ENCODE measurements at places on chromosomes 3 and 15.

DNA sequence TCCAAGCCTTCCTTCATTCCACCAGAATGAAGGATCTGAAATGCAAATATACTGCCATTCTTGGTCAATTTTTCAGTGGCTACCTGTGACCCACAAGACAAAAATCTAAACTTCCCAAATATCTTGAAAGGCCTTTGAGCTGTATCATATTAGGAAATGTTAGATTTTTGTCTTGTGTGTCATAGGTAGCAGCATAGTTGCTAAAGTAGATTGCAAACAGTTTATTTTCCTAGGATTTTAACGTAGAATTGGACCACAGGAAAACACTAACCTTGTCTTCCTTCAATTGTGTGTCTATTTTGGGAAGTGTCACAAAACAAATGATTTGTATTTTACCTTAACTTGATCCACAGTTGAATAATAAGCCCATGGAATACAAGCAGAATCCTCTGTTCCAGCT, 42.4 kb downstream of the CP start:
- DNase-seq: no peak

DNA sequence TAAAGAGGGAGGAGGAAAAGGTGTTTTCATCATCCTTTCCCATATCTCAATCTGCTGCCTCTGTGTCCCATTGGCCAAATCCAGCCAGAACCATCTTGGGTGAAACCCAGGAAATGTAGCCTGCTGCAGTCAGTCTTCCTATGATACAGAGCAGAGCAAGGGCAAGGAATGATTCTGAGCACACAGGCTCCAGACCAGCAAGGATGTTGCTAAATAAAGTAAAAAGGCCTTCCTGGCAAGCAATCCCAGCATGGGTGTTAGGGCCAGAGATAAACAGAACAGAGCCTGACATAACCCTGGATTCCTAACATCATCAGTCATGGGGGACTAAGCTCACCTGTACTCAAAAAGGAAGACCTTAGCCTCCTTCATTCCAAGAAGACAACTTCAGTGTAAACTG, 90.7 kb upstream of the AGTR1 start:
- no peak for DNase-seq

GRCh38 chr3:126419151-126419703, 24.5 kb downstream of the CFAP100 start:
- no peak for DNase-seq

GRCh38 chr15:33159726-33160453, 34.6 kb downstream of the FMN1 start:
- no peak for DNase-seq

DNA sequence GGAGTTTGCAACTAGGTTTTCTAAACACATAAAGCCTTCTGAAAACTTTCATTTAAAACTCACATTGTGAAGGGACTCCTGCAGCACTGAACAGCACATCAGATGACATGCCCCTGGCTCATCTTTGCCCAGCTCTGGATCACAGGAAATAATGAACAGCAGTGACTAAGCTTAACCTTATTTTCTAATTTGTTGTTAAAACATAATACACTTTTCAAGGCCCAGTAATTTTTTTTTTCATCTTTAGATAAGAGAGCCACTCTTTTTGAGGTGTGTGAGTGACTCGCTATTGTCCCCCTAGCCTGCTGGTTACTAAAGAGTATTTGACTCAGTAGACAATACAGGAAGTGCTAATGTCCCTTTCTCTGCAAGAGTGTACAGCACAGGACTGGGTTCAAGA, 204.0 kb downstream of the OSBPL10 start:
- no peak for DNase-seq

DNA sequence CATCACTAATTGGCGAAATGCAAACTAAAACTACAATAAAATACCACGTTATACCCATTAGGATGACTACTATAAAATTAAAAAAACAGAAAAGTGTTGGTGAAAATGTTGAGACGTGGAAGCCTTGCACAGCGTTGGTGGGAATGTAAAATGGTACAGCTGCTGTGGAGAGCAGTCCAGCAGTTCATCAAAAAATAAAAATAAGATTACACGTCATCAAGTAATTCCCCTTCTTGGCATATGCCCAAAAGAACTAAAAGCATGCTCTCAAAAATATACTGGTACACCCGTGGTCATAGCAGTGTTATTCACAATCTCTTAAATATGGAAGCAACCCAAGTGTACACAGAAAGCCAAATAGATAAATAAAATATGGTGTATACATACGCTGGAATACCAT, 71.8 kb upstream of the NDN start:
- DNase-seq: no peak

GRCh38 chr3:10926811-10927521, 65.6 kb upstream of the SLC6A1 start:
- no peak for DNase-seq

DNA sequence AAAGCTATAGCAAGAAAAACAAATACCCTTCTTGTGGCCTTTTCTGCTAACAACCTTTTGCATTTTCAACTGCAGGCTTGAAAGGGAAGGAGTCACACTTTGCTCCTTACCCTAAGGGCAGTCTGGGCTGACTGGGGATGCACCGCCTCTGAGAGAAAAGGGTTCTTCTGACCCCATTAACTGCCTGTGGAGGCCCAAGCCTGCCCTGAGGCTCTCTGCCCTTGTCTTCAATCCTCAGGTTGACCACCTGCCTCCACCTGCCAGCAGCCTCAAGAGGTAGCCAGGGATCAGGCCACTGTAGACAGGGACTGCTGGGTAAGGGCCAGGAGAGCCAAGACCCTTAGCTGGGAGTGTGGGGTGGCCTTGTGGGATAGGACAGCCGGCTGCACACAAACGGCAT, 93.8 kb downstream of the SQOR start:
- DNase-seq: no peak

GRCh38 chr15:62913246-62913645, 129.3 kb upstream of the TPM1 start:
- DNase-seq: no peak

DNA sequence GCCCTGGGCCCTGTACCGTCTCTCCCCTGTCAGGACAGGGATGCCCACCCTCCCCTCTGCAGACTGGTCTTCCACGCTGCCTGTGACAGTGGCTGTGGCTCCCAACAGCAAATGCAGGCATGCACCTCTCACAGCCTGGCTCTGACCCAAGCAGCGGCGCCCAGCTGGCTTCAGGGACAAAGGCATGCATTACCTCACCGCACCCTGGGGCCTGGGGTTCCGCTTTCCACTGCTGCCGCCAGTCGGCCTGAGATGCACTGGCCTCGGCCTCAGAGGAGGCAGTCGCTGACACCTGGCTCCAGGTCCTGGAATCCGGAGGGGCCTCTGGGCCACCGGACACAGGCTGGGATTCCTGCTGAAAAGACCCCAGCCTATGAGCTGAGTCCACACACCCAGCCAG, 70.3 kb downstream of the SCN5A start:
- no peak for DNase-seq

DNA sequence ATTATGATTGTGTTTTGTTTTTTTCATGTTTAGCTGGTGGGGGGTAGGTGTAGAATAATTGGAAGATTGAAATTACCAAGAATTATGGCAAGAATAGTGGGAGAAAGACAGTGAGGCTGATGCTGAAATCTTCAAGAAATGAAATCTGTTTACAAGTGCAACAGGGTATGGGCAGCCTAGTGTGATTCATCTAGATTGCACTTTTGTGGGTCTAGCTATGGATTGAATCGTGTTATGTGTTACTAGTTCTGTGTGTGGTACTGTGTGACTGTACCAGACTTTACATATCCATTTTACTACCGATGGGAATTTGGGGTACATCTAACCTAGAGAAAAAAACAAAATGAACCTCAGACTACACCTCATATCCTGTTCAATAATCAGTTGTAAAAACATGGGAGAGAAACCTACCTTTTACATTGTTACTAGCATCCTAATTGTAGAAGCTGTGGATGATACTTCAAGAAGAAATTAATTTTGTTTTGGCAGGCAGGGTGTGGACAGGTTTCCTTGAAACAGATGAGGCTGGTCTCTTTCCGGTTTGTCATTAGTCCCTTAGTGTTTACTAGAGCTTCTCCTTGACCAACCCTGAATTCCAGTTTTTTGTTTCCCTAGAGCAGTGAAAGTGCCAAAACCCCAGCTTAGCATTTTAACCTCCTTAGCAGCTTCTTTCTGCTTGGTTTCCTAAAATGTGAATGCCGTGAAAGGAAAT, 47.9 kb downstream of the OPA1 start:
- DNase-seq: no peak

DNA sequence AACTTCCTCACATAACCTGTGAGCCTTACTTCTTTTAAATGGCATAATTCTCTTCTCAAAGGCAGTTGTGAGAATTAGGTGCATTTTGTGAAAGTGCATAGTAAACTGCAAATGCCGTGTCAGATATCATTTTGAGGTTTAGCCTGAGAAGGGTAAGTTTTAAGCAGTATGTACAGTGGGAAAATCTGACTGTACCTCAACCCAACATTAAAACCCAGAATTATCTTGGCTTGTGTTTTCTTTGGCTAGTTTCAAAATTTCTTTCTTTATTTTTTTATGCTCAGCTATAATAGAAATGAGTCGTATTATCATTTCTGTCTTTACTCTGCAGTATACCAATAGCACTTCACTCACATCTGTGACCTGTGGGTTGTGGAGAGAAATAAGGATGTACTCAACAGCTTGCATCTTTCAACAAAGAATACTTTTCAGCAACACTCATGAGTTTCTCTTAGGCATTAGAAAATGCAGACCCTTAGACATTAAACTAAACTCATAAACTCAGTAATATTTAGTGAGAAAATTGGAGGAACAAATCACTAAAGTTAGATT, 65.7 kb downstream of the RASA2 start:
- DNase-seq: no peak

GRCh38 chr15:50825946-50826345, 60.4 kb upstream of the SPPL2A start:
- DNase-seq: no peak

- DNase-seq: no peak
Measured at GRCh38 chr3:79019924-79020173, 747.9 kb downstream of the ROBO1 start.

All from stimulated activated CD4-positive, alpha-beta T cell treated with anti-CD3 and anti-CD28 coated beads, Interleukin-12 subunit alpha, Interleukin-12 subunit beta, amount 100 ng/mL, for 48 hours (primary cell).